ENCODE measurements at places on chromosomes 4 and X. TPM values are rescaled to one million over a fixed set of nuclear protein-coding genes. Genes with fewer than 3 reads are reported as not detected.

DNA sequence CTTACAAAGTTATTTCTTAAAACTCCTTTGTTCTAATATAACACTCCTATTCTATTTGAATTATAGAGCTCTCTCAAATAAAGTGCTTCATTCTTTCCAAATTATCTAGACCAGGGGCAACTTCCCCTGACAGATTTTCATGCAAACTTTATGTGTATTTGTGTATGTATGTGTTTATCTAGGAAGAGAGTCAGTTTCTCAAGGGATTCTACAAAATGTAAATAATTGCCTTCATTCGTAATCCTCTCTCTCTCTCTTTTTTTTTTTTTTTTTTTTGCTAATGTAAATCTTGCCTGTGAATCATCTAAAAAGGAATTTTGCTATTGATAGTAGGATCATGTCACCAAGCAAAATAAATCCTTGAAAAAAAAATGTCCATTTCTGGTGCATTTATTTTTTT, 38.9 kb upstream of the RBPJ start:
- H3K27ac ChIP-seq: no peak overlapping the region
- H3K36me3 ChIP-seq: no peaks in the 10 kb centered on the region
- H3K27me3 ChIP-seq: no peaks in the 10 kb centered on the region
- no peaks in the 10 kb centered on the region for H3K4me1 ChIP-seq
- no peak for DNase-seq
- H3K4me3 ChIP-seq: no peak overlapping the region

- DNase-seq: no peak
- no peaks in the 10 kb centered on the region for H3K4me1 ChIP-seq
- no peaks in the 10 kb centered on the region for H3K27me3 ChIP-seq
- H3K36me3 ChIP-seq: no peaks in the 10 kb centered on the region
- H3K27ac ChIP-seq: no peak overlapping the region
Observed at GRCh38 chrX:54695816-54696487, 102.1 kb downstream of the ITIH6 start.

- no peak for DNase-seq
- H3K27ac ChIP-seq: no peak overlapping the region
- no peak overlapping the region for H3K4me3 ChIP-seq
- no peaks in the 10 kb centered on the region for H3K27me3 ChIP-seq
- no peaks in the 10 kb centered on the region for H3K36me3 ChIP-seq
- H3K4me1 ChIP-seq: no peaks in the 10 kb centered on the region
Observed at GRCh38 chrX:102669526-102669925, 18.2 kb downstream of the GPRASP1 start.

DNA sequence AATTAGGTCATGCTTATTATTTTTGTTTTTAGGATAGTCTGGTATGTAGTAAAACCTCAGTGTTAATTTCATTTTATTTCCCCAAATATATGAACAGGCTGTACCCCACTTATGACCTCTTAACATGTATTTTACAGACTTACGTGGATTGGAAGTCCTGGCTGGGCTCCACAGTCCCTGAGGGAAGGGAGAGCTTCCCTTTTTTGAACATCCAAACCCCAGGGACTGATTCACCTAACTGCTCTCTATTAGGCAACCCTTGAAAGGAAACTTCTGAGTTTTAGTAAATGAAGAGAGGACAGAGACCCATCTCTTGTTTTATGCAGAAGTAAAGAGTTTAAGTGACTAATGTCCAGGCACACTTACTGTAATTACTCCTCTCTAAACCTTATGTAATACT, 233.1 kb upstream of the SPRY1 start:
- H3K4me3 ChIP-seq: no peak overlapping the region
- H3K36me3 ChIP-seq: no peaks in the 10 kb centered on the region
- H3K27me3 ChIP-seq: no peaks in the 10 kb centered on the region
- no peaks in the 10 kb centered on the region for H3K4me1 ChIP-seq

DNA sequence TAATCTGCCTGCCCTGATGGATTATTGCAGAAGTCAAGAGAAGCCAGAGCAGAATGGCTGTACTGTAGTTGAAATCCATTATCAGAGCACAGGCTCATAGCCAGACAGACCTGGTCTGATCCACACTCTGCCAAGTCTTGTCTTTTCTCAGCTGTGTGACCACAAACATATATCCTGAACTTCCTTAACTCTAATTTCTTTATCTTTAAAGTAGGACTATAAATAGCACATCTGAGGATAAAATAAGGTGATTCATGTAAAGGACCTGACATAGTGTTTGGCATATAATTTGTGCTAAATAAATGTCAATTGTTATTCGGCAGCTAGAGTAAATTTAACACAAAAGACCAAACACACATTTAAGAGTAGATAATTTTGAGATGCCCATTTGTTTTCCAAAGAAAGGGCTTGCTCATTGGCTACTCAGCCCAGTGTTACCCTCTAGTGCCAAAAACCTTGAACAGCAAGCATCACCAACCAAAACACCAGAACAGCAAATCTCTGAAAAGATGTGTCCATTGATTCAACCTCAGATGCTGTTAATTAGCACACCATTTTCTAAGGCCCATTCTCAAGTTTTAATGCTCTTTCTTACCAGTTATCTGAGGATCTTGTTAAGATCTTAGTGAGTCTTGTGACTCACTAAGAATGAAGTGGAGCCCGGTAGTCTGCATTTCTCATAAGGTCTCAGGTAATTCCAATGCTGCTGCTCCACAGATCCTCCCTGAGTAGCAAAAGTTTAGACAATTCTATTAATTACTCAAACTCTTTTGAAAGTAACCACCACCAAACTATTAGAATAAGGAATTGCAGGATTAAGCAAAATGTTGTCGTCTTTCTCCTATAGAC, 108.8 kb downstream of the HHIP start:
- no peak overlapping the region for H3K4me3 ChIP-seq
- H3K4me1 ChIP-seq: no peaks in the 10 kb centered on the region
- H3K27me3 ChIP-seq: no peaks in the 10 kb centered on the region
- no peak overlapping the region for H3K27ac ChIP-seq
- H3K36me3 ChIP-seq: no peaks in the 10 kb centered on the region

DNA sequence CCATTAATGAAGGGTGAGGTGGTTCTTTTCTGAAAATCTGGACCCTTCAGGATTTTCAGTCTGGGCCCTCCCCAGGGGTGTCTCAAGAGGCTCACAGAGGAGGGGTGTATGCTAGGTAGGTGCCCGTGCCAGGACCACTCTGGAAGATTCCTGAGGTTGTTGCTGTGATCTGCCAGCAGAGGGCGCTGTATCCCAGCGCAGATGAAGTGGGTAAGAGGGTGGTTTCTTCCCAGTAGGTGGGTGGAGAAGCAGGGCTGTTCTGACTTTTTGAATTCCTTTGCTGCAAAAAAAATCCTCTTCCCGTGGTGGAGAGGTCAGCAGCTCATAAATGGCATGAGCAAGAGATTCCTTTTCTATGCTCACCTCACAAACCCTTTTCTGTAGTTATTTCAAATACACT, 51.1 kb downstream of the SCML1 start:
- H3K27me3 ChIP-seq: no peaks in the 10 kb centered on the region
- no peaks in the 10 kb centered on the region for H3K4me1 ChIP-seq
- DNase-seq: peak; percentile 65
- no peak overlapping the region for H3K4me3 ChIP-seq
- no peak overlapping the region for H3K27ac ChIP-seq

- H3K4me3 ChIP-seq: no peak overlapping the region
- no peak for DNase-seq
- no peaks in the 10 kb centered on the region for H3K27me3 ChIP-seq
Observed at GRCh38 chrX:132266583-132267355, 47.5 kb upstream of the RAP2C start.

CISD2 gene
- total RNA-seq: 22.7 TPM

UGT2B15 gene
- total RNA-seq: not detected

CA5B gene
- 31.9 TPM for total RNA-seq

USP51 gene
- 12.1 TPM for total RNA-seq

TMPRSS11F gene
- total RNA-seq: not detected

Measured in ovary (tissue), 10 donors.